CD4-positive, alpha-beta T cell treated with Interferon gamma for 1 hour (primary cell): ENCODE measurements at places on chromosomes 6 and 20.

DNA sequence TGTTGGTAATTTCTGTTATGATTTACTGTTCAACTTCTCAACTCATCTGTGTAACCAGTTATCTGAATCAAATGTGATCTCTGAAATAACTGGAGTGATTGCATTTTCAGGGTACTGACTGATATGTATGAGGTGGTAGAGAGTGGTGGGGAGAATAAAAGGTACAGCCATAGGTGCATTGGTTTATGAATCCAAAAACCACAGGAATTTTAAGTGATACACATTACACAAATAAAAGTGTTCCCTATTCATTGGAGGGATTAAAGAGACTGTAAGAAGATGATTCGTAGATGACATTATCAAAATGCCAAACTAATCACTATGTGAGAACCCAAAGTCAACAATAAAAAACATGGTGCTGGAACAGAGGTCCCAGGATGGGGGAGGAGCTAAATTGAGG, 158.7 kb upstream of the RSPO3 start:
- no peak for DNase-seq

- no peak for DNase-seq
Observed at GRCh38 chr6:22828179-22829062, 259.1 kb downstream of the HDGFL1 start.

DNA sequence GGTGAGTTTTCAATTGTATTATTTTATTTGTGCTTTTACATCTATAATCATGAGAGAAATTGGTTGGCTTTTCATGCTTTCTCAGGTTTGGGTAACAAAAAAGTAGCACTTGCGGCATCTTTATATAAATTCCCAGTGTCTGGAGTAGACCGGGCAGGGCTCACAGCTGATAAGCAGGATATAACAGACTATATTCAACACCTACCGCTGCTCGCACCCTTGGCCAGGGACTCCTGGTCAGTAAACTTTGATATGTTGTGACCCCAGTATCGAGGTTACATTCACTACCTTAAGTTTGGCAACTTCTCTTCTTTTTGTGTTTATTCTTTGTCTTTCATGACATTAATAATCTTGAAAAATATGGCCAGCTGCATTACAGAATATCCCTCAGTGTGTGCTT, 343.4 kb downstream of the TBC1D32 start:
- no peak for DNase-seq

- no peak for DNase-seq
Observed at GRCh38 chr6:149152521-149152920, 165.0 kb upstream of the TAB2 start.

- DNase-seq = no peak
Observed at GRCh38 chr6:38346291-38347079, 293.2 kb downstream of the BTBD9 start.

DNA sequence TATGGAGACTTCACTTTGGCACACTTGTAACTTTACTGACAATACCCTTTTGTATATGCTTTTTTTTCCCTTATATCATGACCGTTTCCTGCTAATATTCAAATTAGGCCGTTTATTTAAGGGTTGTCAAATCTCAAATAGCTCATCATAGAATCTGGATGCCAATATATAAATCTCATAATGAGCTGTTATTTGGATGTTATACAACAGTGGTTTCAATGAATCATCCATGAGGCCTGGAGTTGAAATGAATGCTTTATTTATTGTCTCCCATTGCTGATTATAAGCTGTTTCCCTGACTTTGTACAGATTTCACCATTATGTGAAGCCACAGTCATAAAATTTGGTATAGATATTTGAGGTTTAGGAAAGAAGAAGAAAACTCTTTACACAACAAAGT, 256.1 kb downstream of the PLCB1 start:
- no peak for DNase-seq

- no peak for DNase-seq
Observed at GRCh38 chr6:152372945-152373344, 264.2 kb downstream of the SYNE1 start.

DNA sequence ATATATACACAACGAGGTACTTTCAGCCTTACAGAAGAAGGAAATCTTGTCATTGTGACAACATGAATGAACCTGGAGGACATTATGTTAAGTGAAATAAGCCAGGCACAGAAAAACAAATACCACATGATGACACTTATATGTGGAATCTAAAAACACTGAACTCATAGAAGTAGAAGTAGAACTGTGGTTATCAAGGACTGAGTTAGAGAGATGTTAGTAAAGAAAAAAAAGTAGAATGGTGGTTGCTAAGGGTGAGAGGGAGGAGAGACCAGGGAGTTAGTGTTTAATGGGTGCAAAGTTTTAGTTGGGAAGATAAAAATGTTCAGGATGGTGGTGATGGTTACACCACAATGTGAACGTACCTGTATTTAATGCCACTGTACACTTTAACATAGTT, 4.8 kb upstream of the STX11 start:
- no peak for DNase-seq

GRCh38 chr6:3228046-3228671, 706 bp upstream of the TUBB2B start:
- peak; percentile 16 for DNase-seq

- DNase-seq = no peak
Observed at GRCh38 chr6:137970368-137970767, 103.3 kb downstream of the TNFAIP3 start.

DNA sequence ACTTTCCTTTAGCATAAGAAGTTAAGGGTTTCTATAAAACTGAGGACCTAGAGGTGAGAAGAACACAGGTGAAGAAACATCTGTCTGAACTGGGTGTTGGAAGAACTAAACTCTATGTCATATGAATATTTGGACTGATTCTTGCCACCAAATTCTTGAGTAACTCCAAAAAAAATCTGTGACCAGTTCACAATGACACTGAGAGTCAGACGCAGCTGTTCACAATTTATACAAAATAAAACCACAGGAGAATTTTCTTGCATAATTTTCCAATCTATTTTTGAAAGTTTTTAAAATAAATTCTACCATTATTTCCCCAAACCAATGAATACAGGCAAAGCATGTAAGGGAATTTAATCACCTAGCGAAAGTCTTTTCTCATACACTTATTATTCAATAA, 148.1 kb upstream of the TCF21 start:
- no peak for DNase-seq

DNA sequence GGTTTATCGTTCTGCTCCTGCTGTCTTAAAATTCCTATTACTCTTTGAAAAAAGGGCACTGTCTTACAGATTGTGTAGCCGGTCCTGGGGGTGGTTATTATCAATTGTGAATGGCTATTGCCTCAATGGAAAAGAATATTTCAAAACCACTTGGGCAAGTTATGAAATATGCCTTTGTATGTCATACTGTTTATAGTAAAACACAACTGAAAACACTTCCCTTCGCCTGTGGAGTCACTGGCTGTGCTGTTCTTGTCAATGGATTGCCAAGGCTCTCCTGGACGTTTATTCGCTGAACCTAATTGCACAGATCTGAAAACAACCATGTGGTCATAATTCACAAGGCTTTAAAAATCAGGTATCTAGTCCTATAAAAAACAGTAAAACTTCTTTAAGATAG, 47.8 kb upstream of the TAGAP start:
- DNase-seq = peak; percentile 53
